ENCODE measurements at places on chromosomes 6 and 20.

DNA sequence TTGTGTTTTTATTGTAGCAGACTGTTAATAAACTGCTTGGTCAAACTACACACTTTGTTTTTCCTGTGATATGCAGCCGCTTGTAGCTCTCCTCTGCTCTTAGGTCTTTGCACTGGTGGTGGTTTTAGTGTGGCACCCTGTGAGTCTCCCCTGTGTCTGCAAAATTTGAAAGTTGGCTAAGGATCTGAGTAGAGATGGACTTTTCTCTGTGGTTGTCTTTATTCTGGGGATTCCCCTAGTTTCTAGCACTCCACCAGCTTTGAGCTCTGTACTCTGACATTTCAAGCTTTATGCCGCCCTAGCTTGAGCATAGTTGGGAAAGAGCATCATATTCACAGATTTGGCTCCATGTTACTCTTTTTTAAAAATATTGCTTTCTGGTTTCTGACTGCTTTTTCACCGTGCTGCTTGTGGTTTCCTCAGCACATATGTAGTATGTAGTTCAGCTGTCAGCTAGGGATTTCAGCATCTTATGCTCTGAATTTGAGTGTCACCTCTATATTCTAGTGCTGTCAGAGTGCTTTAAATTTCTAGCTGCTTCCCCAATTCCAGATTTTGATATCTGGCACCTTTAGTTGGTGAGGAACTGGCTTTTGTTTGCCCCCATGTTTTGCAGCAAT, 25.4 kb downstream of the CDYL start:
- DNase-seq: no peak

GRCh38 chr6:43840490-43841218, 70.6 kb downstream of the VEGFA start:
- no peak for DNase-seq

DNA sequence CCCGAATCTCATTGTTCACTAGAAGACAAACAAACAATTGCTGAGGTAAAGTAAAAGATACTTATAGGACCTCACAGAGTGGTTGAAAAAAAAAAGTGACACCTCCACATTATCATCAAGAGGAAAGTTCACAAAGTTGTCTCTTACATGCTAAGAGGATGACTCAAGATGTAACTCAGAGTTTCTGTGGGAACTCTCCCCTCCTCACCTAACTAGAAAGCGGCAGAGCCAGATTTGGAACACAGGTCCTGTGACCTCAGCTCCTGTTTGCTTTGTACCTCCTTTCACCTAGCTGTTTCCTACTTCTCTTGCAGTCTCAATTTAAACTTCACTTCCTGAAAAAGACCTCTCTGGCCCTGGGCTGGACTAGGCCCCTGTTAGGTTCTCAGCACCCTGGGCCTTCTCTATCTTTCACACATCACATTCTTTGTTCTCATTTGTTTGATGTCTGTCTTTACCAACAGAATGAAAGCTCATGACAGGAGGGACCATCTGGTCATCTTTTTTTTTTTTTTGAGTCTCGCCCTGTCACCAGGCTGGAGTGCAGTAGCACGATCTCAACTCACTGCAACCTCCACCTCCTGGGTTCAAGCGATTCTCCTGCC, 60.8 kb downstream of the CD24 start:
- DNase-seq: no peak

- DNase-seq: no peak
Observed at GRCh38 chr6:168331058-168331457, 11.5 kb upstream of the DACT2 start.

DNA sequence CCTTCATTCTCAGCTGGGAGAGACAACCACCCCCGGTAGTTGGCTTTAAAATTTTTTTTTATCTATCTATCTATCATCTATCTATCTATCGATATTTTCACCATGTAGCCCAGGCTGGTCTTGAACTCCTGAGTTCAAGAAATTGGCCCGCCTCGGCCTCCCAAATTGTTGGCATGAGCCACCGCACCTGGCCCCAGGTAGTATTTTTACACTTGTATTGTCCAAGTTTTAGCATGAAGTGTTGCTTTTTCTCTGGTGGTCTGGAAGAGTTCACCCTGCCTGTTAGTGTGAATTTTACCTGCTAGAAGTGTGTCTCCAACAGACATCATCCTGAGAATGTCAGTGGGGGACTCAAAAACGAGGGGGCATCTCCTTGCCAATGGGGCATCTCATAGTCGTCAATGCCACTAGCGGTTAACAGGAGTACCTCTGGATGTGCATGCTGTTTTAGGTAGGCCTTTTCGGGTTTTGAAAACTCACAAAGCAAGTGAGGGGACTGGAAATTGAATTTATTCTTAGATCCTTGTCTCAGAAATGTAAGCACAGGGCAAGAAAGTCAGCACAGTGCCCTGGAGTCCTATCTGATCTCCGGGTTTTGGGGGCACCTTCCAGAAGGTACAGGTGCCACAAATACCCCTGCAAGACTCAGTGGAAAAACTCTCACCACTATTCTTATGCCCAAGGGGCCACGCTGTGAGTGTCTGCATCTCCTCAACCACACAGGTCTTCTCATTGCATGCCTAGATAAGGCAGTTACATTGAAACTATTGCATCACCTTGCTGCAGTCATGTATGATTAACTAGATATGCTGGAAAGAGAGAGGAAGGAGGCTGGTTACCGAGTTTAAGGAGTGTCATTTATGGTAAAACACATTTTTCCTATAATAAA, 37.1 kb downstream of the TNFAIP3 start:
- DNase-seq: no peak

All from activated CD8-positive, alpha-beta memory T cell treated with anti-CD3 and anti-CD28 coated beads for 1 hour (primary cell).